ENCODE measurements at places on chromosomes 1 and 21. TPM values are rescaled to one million over a fixed set of nuclear protein-coding genes. Genes with fewer than 3 reads are reported as not detected.

The MRPS15 gene
- 63.3 TPM for total RNA-seq

The KCNN3 gene
- total RNA-seq, result 0.33 TPM

The PPFIA4 gene
- total RNA-seq, result 0.49 TPM

The TBX15 gene
- total RNA-seq, result 15.3 TPM

The FLG2 gene
- not detected for total RNA-seq

The OR6K3 gene
- total RNA-seq, result not detected

The IQCC gene
- 0.35 TPM for total RNA-seq

The PADI4 gene
- total RNA-seq, result 0.84 TPM

The SYTL1 gene
- 0.93 TPM for total RNA-seq

The PTGFR gene
- total RNA-seq, result 0.95 TPM

The TNFRSF18 gene
- not detected for total RNA-seq

The ADCY10 gene
- 0.43 TPM for total RNA-seq

The SLC16A4 gene
- 0.49 TPM for total RNA-seq

The CIART gene
- total RNA-seq, result 2.2 TPM

The HSD3B2 gene
- not detected for total RNA-seq

The RHD gene
- not detected for total RNA-seq

The CD1B gene
- total RNA-seq, result not detected

The EPS8L3 gene
- total RNA-seq, result 4.7 TPM

The GNAT2 gene
- not detected for total RNA-seq

The HEYL gene
- total RNA-seq, result 1.7 TPM

The MYOC gene
- total RNA-seq, result not detected

The CCDC30 gene
- total RNA-seq, result 1.4 TPM

The RAP1GAP gene
- 8.0 TPM for total RNA-seq

The TMEM125 gene
- total RNA-seq, result not detected

The SLC26A9 gene
- total RNA-seq, result not detected

The TMEM269 gene
- not detected for total RNA-seq

The SLC6A17 gene
- not detected for total RNA-seq

The TAS1R1 gene
- total RNA-seq, result not detected

The PTPN7 gene
- 0.49 TPM for total RNA-seq

The OPRD1 gene
- total RNA-seq, result not detected

The PCBP3 gene
- total RNA-seq, result 0.37 TPM

The ARHGEF16 gene
- 2.1 TPM for total RNA-seq

The HLX gene
- 5.9 TPM for total RNA-seq

The AMY1B gene
- total RNA-seq, result not detected

The DMRTA2 gene
- total RNA-seq, result not detected

The ACTL8 gene
- total RNA-seq, result not detected

The ZYG11A gene
- 1.1 TPM for total RNA-seq

The PKLR gene
- total RNA-seq, result 32.6 TPM

The SPRR5 gene
- total RNA-seq, result not detected

The ZNF593OS gene
- total RNA-seq, result not detected

The NLRP3 gene
- total RNA-seq, result 1.8 TPM

The NBPF19 gene
- total RNA-seq, result 7.3 TPM

The IER5 gene
- total RNA-seq, result 6.2 TPM

The GCSAML gene
- not detected for total RNA-seq

The LZIC gene
- total RNA-seq, result 10.6 TPM

The TTC24 gene
- total RNA-seq, result not detected

The CHIT1 gene
- not detected for total RNA-seq

The CENPS gene
- 6.5 TPM for total RNA-seq

The CYP4B1 gene
- total RNA-seq, result not detected

The CD5L gene
- 0.93 TPM for total RNA-seq

The AZIN2 gene
- total RNA-seq, result 0.78 TPM

The CRYBG2 gene
- total RNA-seq, result 1.7 TPM

The LRRC3 gene
- total RNA-seq, result 17.7 TPM

Data from right lobe of liver (tissue), 6 donors.